Activated CD8-positive, alpha-beta memory T cell treated with anti-CD3 and anti-CD28 coated beads, Interleukin-2, amount 50 U/mL, for 4 hours (primary cell): ENCODE measurements at places on chromosomes 13 and 19.
A peak's percentile ranks its signal among the peaks of the same experiment; 100 is the strongest.

- DNase-seq: no peak
Observed at GRCh38 chr19:43775299-43775890, 5.4 kb downstream of the KCNN4 start.

GRCh38 chr19:19873381-19873780, 7.7 kb downstream of the ZNF253 start:
- DNase-seq: no peak

GRCh38 chr13:32530841-32531253, 7.7 kb downstream of the N4BP2L2 start:
- no peak for DNase-seq

GRCh38 chr19:5561559-5561958, 6.2 kb downstream of the TINCR start:
- no peak for DNase-seq

DNA sequence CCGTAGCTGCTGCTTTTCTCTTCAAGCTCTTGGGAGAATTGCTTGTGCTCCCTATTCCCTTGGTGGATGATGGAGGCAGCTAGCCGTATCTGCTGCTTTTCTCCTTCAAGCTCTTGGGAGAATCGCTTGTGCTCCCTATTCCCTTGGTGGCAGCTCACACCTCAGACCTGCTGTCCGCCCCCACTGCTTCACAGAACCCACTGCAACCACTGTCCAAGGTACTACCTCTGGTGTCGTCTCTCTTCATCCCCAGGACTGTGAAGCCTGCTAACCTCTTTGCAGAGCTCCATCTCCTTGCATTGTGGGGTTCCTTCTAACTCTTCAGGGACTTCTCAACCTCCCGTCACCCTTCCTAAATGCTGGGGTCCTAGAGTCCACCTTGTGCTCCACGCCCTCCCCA, 4.6 kb upstream of the ERVK3-1 start:
- DNase-seq: no peak

DNA sequence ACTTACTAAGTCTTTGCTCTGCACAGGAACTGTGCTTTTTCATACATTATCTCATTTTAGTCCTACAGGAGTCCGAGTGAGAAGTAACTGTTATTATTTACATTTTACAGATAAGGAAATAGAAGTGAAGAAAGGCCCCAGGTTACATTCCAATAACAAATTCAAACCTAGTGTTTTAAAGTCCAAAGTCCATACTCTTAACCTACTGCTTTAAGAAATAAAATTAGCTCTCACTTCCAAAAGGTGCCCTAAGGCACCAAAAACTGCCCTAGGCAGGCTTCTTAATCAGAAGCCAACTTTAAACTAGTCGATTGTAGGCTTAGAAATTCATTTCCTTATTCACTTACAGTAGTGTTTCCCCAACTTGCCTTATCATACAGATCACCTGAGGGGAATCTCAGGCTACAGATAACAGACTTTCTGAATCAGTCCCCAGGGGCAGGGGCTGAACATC, 555.9 kb downstream of the DIAPH3 start:
- DNase-seq: no peak

DNA sequence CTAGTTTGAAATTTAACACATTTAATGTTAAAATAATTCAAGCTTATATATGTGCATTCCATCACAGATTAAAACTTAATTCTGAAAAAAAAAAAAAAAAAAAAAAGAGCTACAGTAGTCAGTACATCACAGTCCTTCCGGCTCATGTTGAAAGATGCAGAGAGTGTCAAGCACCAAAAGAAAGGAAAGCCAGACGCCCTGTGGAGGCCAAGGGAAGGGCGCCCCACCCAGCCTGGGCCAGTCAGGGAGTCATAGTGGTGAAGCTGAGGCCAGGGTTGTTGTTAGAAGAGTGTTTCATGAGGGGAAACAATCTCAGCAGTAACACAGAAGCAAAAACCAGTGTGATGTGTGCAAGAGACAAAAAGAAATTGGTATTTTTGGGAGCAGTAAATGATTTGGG, 375.3 kb downstream of the MTUS2 start:
- DNase-seq: no peak

DNA sequence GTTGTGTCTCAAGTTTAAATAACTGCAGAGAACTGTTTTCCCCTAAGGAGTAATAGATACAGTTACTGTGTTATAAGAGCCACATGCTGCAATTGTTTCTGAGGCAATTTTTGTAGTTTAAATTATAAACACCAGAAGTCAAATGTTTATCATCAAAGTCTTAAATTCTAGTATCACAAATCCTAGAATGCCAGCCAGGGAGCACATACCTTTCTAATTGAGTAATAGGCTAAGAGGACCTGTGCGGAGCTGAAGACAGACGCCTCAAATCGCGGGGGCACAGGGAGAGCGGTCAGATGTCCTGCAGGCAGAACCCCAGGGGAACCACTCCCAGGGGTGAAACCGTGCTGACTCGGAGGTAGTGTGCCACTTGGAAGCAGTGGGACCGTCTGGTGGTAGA, 65.2 kb upstream of the TNFRSF19 start:
- no peak for DNase-seq

DNA sequence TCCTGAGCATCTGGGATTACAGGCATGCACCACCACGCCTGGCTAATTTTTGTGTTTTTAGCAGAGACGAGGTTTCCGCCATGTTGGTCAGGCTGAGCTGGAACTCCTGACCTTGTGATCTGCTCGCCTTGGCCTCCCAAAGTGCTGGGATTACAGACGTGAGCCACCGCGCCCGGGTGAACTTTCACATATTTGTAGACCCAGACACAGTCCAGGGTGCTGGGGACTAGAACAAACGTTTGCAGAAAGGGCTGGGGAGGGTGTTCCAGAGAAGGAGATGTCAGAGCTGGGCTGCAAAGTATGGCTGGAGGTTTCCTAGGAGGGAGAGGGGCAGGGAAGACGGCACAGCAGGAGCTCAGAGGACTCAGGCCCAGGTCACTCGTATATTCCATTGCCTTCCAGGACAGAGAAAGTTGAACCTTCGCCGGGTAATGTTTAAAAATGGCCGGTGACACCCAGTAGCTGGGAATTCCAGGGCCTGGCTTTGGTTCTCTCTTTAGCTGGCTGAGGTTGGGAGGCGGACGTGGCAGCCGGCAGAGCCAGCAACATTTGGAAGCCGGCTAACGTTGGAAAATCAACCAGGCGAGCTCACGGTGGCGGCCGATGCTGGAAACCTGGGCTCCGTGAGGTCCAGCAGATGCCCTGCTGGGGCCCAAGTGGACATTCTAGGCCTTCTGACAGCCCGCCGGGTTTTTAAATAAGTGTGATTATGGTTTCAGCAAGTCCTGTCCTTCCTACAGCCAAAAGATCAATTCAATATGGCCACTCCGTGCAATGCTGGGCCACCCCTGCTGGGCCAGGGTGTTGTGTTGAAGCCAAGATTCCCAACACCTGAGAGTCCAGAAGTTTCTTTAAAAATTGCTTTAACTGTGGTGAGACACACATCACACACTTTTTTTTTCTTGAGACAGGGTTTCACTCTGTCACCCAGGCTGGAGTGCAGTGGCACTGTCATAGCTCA, 41.5 kb downstream of the NFIC start:
- no peak for DNase-seq

DNA sequence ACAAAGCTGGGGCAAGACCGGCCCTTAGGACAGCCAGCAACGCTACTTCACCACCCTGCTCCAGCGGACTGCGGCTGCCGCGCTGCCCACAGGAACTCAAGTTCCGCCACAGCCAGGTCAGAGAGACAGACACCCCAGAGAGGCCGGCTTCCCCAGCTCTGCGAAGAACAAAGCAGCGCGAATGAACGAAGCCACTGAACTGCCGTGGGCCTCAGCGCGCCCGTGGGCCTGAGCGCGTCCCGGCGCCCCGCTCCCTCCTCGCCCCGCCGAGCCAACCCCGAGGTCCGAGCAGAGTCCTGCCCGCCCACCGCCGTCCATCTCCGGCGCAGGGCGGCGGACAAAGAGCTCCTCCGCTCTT, 158.4 kb downstream of the RNF17 start:
- DNase-seq: no peak

- no peak for DNase-seq
Observed at GRCh38 chr19:57075125-57075524, 44.7 kb upstream of the USP29 start.

GRCh38 chr19:34350161-34350561, 14.8 kb upstream of the GPI start:
- peak; percentile 46 for DNase-seq

- no peak for DNase-seq
Observed at GRCh38 chr19:55487924-55488687, at the start of gene SSC5D. Gene SSC5D (plus strand): TSS chr19:55488436. CDS start chr19:55488590, 154 bp downstream.

GRCh38 chr13:110533771-110534670, 27.5 kb downstream of the RAB20 start:
- DNase-seq: no peak

DNA sequence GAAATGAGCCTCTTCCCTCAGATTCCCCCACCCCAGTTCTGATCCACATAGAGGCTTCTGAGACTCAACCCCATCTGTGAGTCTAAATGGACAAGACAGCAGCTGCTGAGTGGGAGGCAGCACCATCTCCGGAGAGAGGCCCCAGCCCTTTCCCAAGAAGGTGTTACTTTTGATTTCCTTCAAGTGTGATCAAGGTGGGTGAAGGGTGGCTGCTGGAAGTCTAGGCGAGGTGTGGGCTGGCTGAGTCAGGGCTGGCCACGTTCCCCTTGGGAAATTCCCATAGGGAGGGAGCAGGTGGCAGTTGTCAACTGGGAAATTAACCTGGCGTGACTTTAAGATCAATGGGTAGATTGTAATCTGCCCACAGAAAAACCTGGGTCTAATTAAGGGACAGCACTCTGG, 148.0 kb downstream of the FOXO1 start:
- peak; percentile 28 for DNase-seq

DNA sequence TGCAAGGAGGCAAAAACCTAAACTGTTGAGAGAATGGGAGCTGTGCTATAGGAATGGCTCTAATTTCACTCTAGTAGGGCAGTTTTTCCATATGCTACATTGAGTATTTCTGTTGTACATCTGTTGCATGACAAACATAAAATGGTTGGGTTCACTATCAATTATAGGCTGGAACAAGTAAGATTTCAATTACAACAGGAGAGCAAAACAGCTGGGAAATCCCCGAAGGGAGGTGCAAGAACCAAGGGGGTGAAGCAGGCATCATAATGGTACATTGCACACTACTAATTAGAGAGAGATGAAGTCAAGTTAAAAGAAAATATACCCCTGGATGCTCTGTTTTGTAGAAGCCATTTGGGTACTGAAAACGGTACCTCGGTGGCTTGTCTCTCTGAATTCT, 389.5 kb downstream of the PCDH9 start:
- no peak for DNase-seq
